IPS DF 6.9 (cell line): ENCODE measurements at places on chromosomes 6 and 20.

DNA sequence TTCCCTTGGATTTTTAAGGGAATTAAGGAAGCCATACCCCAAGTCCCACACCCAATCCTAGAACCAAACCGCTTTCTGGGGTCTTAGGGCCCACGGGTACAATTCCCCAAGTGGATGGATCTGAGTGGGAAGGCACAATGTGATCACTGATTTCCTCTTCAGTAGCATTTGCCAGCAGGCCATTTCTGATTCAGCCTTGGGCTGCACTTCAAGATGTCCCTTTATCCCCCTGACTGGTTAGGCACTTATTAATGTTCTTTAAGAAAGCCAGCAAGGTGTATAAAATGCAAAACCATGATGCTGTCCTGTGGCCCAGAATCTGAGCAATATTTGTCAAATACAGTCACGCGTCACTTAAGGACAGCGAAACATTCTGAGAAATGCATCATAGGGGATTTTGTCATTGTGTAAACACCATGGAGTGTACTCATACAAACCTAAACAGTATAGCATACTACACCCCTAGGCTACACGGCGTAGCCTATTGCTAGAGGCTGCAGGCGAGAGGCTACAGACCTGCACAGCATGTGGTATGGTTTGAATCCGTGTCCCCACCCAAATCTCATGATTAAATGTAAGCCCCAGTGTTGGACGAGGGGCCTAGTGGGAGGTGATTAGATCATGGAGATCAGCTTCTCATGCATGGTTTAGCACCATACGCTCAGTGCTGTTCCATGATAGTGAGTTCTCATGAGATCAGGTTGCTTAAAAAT, 234.2 kb downstream of the NRN1 start:
- DNase-seq, result no peak

GRCh38 chr6:170369403-170369802, 62.8 kb downstream of the FAM120B start:
- DNase-seq, result no peak

DNA sequence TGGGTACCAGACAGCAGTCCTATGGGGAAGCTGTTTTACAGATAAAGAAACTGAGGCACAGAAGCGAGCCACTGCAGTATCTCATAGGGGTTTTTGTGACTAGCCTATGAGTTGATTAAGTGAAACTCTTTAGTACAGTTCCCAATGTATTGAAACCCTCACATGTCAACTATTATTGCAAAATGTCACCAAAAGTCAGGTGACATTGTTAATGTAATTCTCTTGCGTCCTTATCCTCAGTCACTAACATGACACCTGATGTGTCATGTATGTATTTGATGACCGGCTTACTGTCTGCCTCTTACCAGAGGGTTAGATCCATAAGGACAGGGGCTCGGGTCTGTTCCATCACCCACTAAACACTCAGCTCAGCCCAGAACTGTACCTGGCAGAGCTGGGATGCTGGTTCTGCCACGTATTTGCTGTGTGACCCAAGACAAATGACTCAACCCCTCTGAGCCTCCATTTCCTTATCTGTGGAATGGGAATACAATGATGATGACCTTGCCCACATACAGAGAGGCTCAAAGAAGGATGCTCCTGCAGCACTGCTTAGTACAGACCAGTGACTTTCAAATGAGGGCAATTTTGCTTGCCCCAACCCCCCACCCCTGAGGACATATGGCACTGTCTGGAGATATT, 32.9 kb downstream of the PREX1 start:
- no peak for DNase-seq

DNA sequence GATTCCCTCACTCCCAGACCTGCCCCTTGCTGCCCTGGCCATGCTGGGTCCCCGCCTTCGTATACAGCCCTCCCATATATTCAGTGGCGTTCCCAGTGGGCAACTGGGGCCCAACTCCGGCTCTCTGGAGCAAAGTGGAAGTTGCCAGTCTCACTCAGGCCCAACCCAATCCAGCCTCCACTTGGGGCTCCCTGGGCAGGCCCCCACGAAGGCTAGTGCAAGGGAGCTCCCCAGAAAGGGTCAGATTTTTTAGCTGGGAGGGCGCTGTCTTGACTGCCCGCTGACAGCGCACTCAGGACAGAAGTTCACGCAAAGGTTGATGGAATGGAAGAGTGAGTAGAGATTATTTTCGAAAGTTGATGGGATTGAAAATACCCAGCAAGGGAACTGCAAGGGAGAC, 5.9 kb downstream of the TP53TG5 start:
- no peak for DNase-seq

DNA sequence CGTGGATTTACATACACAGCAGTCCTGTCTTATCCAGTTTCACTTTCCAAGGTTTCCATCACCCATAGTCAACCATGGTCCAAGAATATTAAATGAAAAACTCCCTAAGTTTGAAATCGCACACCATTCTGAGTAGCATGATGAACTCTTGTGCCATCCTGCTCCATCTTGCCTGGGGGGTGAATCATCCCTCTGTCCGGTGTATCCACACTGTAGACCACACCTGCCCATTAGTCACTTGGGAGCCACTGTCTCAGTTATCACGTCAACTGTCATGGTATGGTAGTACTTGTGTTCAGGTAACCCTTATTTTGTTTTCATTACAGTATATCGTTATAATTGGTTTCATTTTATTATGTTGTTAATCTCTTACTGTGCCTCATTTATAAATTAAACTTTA, 38.5 kb downstream of the PTGIS start:
- DNase-seq, result no peak

- no peak for DNase-seq
Measured at GRCh38 chr6:1390946-1391799, 1.8 kb downstream of the FOXF2 start.

- DNase-seq, result no peak
Measured at GRCh38 chr6:6626187-6626586, 37.7 kb downstream of the LY86 start.

- DNase-seq, result no peak
Measured at GRCh38 chr6:7052443-7053011, 55.2 kb upstream of the RREB1 start.

- no peak for DNase-seq
Measured at GRCh38 chr6:124069230-124069950, 265.7 kb downstream of the NKAIN2 start.

GRCh38 chr6:157717340-157717748, 105.7 kb upstream of the SNX9 start:
- DNase-seq, result no peak

- no peak for DNase-seq
Measured at GRCh38 chr6:33749401-33749800, 2.7 kb upstream of the IP6K3 start.

- no peak for DNase-seq
Measured at GRCh38 chr6:113671421-113671820, 185.7 kb upstream of the MARCKS start.

- no peak for DNase-seq
Measured at GRCh38 chr20:52683761-52684160, 288.4 kb upstream of the TSHZ2 start.
